ENCODE measurements at places on chromosomes 2 and 18. TPM values are rescaled to one million over a fixed set of nuclear protein-coding genes. Genes with fewer than 3 reads are reported as not detected.
A peak's percentile ranks its signal among the peaks of the same experiment; 100 is the strongest.

DNA sequence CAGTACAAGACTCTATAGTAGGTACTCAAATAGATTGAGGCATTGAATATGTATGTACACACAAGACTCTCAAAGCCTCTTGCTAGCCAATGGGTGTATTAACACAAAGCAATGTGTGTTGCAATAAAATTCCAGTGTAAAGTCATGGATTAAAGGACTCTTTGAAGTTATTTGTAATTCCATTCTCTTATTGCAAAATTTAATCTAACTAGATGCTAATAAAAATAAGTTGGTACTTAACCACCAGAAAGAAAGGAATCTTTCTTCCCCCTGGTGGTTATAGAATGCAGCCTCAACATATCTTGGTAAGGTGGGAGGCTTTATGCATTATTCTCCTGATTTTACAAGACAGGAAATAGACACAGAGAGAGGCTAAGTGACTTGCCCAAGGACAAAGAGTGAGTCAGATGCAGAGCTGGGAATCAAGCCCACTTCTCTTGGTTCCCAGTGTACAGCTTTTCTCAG, 18.0 kb downstream of the LRP1B start:
- H3K27me3 ChIP-seq, result no peaks in the 10 kb centered on the region
- no peaks in the 10 kb centered on the region for H3K36me3 ChIP-seq
- no peaks in the 10 kb centered on the region for H3K4me1 ChIP-seq

DNA sequence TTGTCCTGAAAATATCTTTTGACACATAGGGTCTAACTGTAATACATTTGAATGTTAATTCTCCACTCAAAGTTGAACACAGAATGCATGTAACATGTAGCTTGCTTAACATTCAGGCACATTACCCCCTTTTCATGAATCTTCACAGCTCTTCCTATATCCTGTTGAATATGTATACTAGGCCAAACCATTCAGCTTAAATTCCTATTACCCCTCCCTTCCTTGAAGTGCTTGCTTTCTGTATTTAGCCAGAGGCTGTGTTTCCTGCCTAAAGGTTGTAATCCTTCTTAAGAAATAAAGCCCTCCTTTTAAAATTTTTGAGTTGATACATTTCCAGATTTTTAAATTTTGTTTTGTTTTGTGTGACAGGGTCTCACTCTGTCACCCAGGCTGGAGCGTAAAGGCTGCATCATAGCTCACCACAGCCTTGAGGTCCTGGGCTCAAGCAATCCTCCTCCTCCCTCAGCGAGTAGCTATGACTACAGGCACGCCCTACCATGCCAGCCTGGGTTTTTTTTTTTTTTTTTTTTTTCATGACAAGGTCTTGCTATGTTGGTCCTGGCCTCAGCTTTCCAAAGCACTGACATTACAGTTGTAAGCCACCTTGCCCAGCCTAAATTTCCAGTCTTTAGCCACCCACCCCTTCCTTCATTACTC, 357.6 kb downstream of the DSC3 start:
- H3K27me3 ChIP-seq, result no peaks in the 10 kb centered on the region
- H3K27ac ChIP-seq, result no peak overlapping the region
- no peaks in the 10 kb centered on the region for H3K36me3 ChIP-seq

DNA sequence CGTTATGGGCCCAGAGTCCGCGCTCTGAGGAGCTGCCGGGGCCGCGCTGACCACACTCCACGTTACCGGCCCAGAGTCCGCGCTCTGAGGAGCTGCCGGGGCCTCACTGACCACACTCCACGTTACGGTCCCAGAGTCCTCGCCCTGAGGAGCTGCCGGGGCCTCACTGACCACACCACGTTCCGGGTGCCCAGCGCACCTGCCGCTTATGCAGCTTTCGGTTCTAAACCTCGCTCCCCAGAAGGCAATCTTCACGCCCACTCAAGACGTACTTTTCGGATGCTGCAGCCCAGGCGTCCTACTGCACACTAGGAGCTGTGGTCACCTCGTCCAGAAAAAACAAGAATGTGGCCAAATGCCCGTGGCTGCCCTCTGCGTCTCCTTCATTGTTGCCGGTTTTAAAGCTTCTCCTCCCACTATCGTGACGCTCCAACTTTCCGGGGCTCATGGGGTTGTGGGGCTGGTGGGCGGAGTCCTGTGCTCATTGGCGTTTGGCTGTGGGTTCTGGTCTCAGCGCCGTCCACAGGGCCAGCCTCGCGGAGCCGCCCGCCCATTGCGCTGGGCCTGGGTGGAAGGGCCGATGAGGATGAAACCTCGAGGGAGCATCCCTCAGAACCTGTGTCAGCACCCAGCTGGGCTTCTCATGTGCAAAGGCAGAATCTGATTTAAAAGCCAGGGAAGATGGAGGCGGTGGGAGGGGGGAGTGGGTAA, 11.9 kb downstream of the KCNG2 start:
- no peak for DNase-seq
- H3K36me3 ChIP-seq, result no peaks in the 10 kb centered on the region
- H3K27me3 ChIP-seq, result no peaks in the 10 kb centered on the region
- H3K4me3 ChIP-seq, result no peak overlapping the region

DNA sequence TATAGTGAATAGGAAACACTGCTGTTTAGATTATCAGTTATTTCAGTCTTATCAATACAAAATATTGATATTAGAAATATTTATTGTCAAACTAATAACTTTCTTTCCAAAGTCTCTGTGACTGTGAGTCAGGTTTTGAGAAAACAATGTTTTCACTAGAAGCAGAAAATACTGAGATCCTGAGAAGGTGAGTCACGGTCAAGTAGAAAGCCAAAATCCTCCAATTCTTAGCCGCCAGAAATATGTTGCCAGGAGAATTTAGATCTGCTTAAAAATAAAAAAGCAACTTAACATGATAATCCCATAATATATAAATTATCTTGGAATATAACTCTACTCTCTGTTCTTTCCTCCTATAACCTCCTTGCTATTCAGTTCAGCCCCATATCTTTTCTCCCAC, 181.9 kb upstream of the NRXN1 start:
- no peaks in the 10 kb centered on the region for H3K4me1 ChIP-seq
- H3K27me3 ChIP-seq, result no peaks in the 10 kb centered on the region
- no peak for DNase-seq
- H3K27ac ChIP-seq, result no peak overlapping the region

GRCh38 chr2:205748639-205749038, 66.3 kb downstream of the NRP2 start:
- H3K27ac ChIP-seq, result no peak overlapping the region
- DNase-seq, result no peak
- no peaks in the 10 kb centered on the region for H3K36me3 ChIP-seq
- no peaks in the 10 kb centered on the region for H3K4me1 ChIP-seq

DNA sequence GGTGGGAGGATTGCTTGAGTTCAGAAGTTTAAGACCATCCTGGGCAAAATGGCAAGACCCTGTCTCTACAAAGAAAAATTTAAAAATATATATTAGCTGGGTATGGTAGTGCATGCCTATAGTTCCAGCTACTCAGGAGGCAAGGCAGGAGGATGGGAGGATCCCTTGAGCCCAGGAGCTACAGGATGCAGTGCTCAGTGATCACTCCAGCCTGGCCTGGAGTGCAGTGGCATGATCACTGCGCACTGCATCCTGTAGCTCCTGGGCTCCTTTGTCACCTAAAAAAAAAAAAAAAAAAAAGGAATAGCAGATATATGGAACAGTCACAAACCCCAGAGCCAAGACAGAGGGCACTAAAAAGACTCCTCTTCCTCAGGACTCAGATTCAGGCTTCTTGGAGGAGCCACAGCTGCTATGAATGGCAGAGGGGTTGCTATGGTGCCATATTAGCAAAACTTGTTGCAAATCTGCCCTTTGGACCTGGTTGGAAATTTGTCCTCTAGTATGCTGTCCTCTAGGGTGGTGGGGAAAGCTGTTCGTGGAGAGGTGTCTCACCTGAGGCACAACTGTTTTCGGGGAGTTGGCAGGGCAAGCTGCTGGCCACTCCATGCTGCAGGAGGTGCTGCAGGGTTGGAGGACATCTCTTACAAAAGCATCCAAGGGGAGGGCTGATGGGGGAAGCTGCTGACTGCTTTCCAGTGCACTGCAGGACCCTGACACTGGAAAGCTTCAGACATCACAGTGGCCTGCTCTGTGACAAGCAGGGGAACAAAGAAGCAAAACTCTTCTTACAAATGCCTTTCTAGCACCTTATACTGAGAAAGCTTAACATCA, 22.7 kb downstream of the CYP20A1 start:
- DNase-seq, result no peak
- no peak overlapping the region for H3K4me3 ChIP-seq
- H3K27ac ChIP-seq, result no peak overlapping the region
- H3K27me3 ChIP-seq, result no peaks in the 10 kb centered on the region
- H3K4me1 ChIP-seq, result no peaks in the 10 kb centered on the region

GRCh38 chr2:212535996-212536816, 2.4 kb downstream of the ERBB4 start:
- H3K4me1 ChIP-seq, result no peaks in the 10 kb centered on the region
- peak overlapping the region; percentile 63 for H3K4me3 ChIP-seq
- DNase-seq, result no peak
- H3K27me3 ChIP-seq, result no peaks in the 10 kb centered on the region
- H3K27ac ChIP-seq, result peak overlapping the region; percentile 81

DNA sequence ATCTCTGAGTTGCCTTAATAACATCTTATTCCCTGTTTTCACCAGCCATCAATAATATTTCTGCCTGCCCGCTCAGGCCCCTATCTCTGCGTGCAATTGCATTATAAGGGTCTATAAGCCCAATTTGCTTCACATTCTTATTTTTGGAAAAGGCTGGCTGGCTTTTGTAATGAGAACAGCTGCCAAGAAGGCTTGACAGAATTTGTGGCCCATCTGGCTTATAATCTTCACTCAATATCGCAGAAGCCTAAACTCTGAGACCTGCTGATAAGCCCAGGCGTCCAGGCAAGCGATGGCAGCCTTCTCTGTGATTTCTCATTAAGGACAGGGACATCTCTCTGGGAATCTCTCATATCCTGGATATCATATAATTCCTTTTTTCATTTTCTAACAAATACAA, 1618.6 kb upstream of the CELF4 start:
- no peaks in the 10 kb centered on the region for H3K27me3 ChIP-seq
- H3K4me1 ChIP-seq, result no peaks in the 10 kb centered on the region
- H3K4me3 ChIP-seq, result no peak overlapping the region
- H3K27ac ChIP-seq, result no peak overlapping the region

GRCh38 chr2:65831509-65831908, 399.1 kb upstream of the SPRED2 start:
- H3K36me3 ChIP-seq, result no peaks in the 10 kb centered on the region
- no peak for DNase-seq
- H3K27ac ChIP-seq, result no peak overlapping the region
- no peaks in the 10 kb centered on the region for H3K4me1 ChIP-seq
- H3K27me3 ChIP-seq, result no peaks in the 10 kb centered on the region
- no peak overlapping the region for H3K4me3 ChIP-seq

DNA sequence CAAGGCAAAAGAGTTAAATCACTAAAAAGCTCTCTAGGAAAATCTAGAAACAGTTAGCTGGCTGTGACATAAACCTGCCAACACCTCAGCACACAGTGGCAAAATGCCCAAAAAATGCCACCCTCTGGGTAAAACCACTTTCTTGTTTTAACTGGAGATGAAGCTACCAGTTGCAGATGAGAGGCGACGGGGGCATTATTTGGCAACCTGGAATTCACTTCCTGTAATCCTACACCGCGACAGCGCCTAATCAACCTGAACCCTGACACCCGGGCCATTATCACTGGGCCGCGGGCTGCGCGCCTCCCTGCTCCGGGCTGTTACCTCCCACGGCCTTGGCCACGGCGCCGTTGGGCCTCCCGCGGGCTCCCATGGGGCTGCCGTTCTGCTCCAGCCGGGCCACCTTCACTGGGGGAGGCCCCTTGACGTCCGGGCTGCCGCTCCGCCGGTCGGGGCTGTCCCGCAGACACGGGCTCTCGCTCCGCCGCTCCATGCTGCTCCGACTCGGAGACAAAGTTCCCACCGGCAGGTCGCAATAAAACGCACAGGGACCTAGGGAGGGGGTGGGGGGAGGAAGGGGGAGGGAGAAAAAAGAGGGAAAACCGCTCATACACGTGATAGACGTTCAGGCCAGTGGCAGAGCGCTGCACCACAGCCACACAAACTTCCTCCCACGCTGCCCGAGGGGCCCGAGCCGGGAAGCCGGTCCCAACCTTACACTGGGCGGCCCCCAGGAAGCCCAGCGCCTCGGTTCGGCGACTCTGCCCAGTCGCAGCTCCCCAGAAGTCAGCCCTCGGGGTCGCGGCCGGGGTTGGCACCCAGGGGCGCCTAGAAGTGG, 2.0 kb downstream of the SATB2 start:
- peaks cover 25% of the 10 kb centered on the region for H3K27me3 ChIP-seq
- no peak overlapping the region for H3K27ac ChIP-seq
- no peaks in the 10 kb centered on the region for H3K36me3 ChIP-seq
- no peak overlapping the region for H3K4me3 ChIP-seq

DNA sequence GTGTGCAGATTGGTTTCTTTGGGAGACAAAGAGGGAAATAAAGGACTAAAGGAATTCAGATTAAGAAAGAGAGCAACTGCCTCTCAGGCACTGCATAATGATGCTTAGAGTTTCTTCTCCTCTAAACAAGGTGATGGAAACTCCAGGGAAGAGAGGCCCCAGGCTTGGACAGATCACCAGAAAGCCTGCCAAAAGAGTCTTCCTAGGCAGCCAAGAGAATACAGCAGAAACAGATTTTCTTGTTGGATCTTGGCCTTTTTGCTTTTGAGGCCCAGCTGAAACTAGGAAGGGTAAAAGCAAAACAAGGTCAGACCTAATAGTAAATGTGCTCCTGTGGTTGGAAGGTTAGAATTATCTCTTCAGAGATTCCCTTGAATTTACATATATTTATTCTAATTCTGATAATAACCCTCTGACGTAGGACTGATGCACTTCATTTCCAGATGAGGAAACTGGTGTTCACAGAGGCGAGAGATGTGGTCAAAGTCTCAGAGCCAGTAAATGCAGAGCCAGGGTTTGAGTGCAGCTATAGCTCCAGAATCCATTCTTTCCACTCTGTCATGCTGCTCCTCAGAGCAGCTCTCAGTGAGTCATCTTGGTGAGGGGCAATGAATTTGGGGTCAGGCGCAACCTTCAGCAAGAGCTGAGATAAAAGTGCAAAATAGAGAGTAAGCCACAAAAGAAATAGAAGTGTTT, 142.3 kb upstream of the FBXO11 start:
- H3K27me3 ChIP-seq, result no peaks in the 10 kb centered on the region
- DNase-seq, result no peak
- no peaks in the 10 kb centered on the region for H3K36me3 ChIP-seq
- no peaks in the 10 kb centered on the region for H3K4me1 ChIP-seq
- H3K27ac ChIP-seq, result no peak overlapping the region
- H3K4me3 ChIP-seq, result no peak overlapping the region

- no peaks in the 10 kb centered on the region for H3K27me3 ChIP-seq
- DNase-seq, result no peak
- H3K4me3 ChIP-seq, result no peak overlapping the region
- H3K4me1 ChIP-seq, result peaks cover 10% of the 10 kb centered on the region
Measured at GRCh38 chr18:778194-778927, 33.7 kb downstream of the YES1 start.

DNA sequence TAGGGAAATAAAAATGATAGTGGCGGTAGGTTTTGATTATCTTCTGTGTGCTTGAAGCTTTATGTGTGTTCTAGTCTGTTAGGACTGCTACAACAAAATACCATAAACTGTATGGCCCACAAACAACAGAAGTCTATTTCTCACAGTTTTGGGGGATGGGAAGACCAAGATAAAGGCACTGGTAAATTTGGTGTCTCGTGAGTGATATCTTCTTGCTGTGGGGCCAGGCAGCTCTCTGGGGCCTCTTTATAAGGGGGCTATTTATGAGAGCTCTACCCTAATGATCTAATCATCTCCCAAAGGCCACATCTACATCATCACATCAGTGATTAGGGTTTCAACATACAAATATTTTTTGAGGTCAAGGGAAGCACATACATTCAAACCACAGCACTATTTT, 86.8 kb upstream of the SPHKAP start:
- no peak for DNase-seq
- H3K4me3 ChIP-seq, result no peak overlapping the region
- no peaks in the 10 kb centered on the region for H3K27me3 ChIP-seq
- H3K27ac ChIP-seq, result no peak overlapping the region
- H3K4me1 ChIP-seq, result no peaks in the 10 kb centered on the region

The FAM124B gene
- total RNA-seq, result 1.5 TPM

The SH3BP4 gene
- 34.5 TPM for total RNA-seq

The ADAM23 gene
- 7.6 TPM for total RNA-seq

The CRYGD gene
- not detected for total RNA-seq
